ENCODE measurements at places on chromosomes 7 and 10. TPM values are rescaled to one million over a fixed set of nuclear protein-coding genes. Genes with fewer than 3 reads are reported as not detected.

DNA sequence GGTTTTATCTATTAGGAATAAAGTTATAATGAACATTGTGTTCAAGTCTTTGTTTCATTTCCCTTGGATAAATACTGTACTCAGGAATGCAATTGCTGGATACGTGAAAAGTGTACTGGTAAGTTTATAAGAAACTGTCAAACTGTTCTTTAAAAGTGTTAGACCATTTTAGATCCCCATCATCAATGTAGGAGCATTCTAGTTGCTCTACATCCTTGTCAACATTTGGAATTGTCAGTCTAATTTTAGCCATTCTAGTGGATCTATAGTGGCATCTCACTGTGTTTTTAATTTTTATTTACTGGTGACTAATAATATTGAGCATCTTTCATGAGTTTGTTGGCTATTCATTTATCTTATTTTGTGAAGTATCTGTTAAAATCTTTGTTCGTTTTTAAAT is 354.0 kb upstream of the NRP1 start:
- no peak for DNase-seq
- no peaks in the 10 kb centered on the region for H3K36me3 ChIP-seq
- no peak overlapping the region for H3K27ac ChIP-seq
- no peak overlapping the region for H3K4me3 ChIP-seq
- no peaks in the 10 kb centered on the region for H3K4me1 ChIP-seq
- H3K27me3 ChIP-seq, result no peaks in the 10 kb centered on the region

DNA sequence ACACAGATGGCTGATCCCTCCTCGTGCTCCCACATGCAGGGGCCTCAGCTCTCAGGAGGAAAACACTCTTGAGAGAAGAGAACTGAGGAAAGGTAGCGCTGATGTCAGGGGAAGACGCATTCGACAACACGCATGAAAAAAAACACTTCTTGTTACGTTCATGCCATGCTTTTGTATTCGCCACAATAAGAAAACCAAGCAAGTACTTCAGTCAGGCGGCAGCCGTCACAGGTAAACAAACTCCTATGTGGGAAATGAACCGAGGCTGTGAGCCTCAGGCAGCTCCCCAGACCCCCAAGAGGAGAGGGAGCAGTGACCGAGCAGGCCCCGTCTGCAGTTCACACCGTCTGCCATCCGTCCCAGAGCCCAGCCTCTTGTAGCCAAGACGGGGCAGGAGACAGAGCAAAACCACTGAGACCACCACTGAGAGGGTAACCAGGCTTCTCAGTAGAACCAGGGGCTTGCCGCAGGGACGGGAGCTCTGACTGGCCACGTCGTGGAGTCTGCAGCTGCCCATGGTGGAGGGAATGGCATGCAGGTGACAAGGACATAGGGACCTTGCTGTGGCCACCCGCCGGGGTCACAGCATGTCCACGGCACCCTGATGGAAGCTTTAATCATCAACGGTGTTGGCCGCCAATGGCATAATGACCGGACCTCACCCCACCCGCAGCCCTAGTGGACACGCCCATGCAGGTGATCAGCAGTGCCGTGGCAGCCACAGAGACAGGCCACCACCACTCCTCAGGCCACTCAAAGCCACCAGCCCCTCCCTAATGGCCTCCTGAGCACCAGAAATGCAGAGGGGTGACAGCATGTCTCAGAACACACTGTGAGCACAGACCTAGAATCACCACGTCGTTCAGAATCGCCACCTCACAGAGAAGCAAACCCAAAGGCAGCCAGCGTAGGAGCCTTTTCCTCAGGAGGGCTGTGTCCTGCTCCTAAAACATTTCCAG is 304.3 kb downstream of the PTPRN2 start:
- DNase-seq, result no peak
- H3K27me3 ChIP-seq, result no peaks in the 10 kb centered on the region
- H3K36me3 ChIP-seq, result no peaks in the 10 kb centered on the region
- no peak overlapping the region for H3K4me3 ChIP-seq

GRCh38 chr7:101470668-101471487 is 108.2 kb downstream of the COL26A1 start:
- H3K27me3 ChIP-seq, result no peaks in the 10 kb centered on the region
- H3K4me3 ChIP-seq, result no peak overlapping the region
- no peak overlapping the region for H3K27ac ChIP-seq
- H3K36me3 ChIP-seq, result no peaks in the 10 kb centered on the region
- H3K4me1 ChIP-seq, result peaks cover 4% of the 10 kb centered on the region

GRCh38 chr7:43700059-43700501 is 29.2 kb downstream of the COA1 start:
- peaks cover 40% of the 10 kb centered on the region for H3K4me1 ChIP-seq
- no peak overlapping the region for H3K27ac ChIP-seq
- H3K36me3 ChIP-seq, result peaks cover 12% of the 10 kb centered on the region
- no peak overlapping the region for H3K4me3 ChIP-seq
- H3K27me3 ChIP-seq, result no peaks in the 10 kb centered on the region

DNA sequence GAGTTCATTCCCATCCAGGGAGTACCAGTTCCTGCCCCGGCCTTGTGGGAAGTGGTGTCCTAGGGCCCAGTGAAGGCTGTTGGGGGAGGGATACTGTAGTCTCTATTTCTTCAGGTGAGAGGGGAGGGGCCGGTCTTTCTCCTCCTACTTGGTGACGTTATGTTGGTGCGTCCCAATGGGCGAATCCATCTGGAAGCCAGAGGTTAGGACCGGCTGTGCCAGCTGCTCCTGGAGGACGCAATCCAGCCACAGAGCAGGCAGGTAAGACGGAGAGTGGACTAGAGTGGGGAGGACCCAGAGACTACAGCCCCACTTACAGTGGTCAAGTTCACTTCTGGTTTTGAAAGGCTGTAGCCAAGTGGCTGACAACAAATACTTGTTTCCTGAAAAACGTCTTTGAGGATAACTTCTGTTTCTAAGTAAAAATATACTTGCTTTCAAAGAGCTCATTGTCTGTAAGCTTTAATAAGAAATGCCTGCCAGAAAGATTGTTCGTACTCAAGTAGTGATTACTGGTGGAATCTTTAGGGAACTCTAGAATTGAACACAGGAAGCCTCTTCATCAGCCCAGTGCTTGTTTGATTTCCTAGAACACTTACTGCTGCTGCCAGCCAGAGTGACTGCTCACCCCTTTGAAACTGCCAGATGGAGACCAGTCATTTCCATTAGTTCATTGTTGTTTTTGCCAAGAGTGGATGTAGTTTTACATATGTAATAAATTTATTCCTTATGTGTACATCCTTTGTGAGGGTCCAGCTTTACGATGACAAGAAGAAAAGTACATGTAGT is 25.4 kb downstream of the RBM33 start:
- peaks cover 51% of the 10 kb centered on the region for H3K4me1 ChIP-seq
- no peak overlapping the region for H3K4me3 ChIP-seq
- H3K36me3 ChIP-seq, result peaks cover 19% of the 10 kb centered on the region
- no peaks in the 10 kb centered on the region for H3K27me3 ChIP-seq

- peaks cover 20% of the 10 kb centered on the region for H3K27me3 ChIP-seq
- H3K36me3 ChIP-seq, result no peaks in the 10 kb centered on the region
- H3K4me3 ChIP-seq, result no peak overlapping the region
- H3K27ac ChIP-seq, result no peak overlapping the region
These were observed 141.4 kb upstream of the PRKCQ start for GRCh38 chr10:6721480-6721879.

NXPH1 gene
- total RNA-seq, result not detected

GRCh38 chr10:80077869-80078447 is 507 bp upstream of the TMEM254 start:
- H3K4me1 ChIP-seq, result peaks cover 30% of the 10 kb centered on the region
- H3K4me3 ChIP-seq, result peak overlapping the region; percentile 98
- no peaks in the 10 kb centered on the region for H3K27me3 ChIP-seq
- peak overlapping the region; percentile 85 for H3K27ac ChIP-seq
- DNase-seq, result no peak

C10orf143 gene
- 3.5 TPM for total RNA-seq

DNA sequence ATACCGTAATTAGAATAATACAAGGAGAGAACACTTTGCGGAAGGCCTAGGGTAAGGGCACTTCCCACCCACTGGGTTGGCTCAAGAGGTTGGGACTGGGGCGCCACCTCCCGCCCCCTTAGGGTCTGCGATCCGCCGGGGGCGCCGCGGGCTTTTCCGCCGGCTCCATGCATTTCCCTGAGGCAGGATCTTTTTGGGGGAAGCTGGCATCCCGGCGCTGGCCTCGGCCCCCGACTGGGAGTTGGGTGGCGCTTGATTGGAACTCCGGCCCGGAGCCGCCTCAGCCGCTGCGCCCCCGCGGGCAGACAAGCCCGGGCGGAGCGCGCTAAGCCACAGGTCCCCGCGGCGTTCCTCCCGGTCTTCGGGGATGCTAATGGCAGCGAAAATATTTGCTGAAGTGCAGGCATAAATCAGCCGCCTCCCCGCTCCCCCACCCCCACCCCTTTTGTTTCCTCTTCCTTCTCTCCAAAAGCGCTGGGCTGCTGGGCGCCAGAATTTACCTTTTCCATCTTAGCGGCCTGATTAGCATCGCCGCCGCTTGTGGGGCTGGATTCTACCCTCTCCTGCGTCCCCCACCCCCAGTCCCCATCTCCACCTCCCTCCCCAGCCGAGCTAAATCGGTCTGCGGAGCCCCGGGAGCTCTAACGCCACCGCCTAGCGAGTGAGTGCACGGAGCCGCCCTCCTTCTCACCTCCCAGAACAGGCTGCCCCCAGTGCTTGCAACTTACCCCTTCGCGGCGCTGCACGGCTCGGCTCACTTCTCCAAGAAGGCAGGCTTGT is 5.1 kb downstream of the UNC5B start:
- H3K27ac ChIP-seq, result no peak overlapping the region
- H3K4me3 ChIP-seq, result peak overlapping the region; percentile 36
- H3K36me3 ChIP-seq, result no peaks in the 10 kb centered on the region
- peak; percentile 28 for DNase-seq
- peaks cover 49% of the 10 kb centered on the region for H3K27me3 ChIP-seq

WNT8B gene
- total RNA-seq, result 0.96 TPM

DNA sequence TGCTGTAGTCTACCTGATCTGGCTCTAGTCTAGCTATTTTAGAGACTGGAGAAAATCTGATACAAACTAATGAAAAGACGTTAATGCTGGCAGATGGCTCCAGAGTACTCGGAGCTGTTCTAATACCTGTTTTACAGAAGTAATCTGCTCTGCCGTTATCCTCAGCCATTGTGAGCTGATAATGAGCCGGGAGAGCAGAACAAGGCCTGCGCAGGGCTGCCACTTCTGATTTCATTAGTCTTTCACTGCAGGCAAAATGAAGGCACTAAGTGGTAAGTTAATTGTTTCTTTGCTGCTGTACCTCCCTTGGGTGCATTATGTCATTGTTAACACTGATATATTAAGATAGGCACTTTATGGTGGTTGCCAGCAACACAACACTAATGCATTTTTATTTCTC is 456.4 kb upstream of the PFKP start:
- DNase-seq, result no peak
- H3K27ac ChIP-seq, result no peak overlapping the region
- no peaks in the 10 kb centered on the region for H3K36me3 ChIP-seq
- no peak overlapping the region for H3K4me3 ChIP-seq
- H3K27me3 ChIP-seq, result no peaks in the 10 kb centered on the region

GRCh38 chr10:97831259-97831658 is 18.4 kb upstream of the GOLGA7B start:
- no peak overlapping the region for H3K4me3 ChIP-seq
- H3K27ac ChIP-seq, result no peak overlapping the region
- H3K4me1 ChIP-seq, result peaks cover 19% of the 10 kb centered on the region
- H3K36me3 ChIP-seq, result peaks cover 4% of the 10 kb centered on the region
- DNase-seq, result no peak

STEAP1 gene
- total RNA-seq, result 3.3 TPM

OR2A5 gene
- not detected for total RNA-seq

- no peaks in the 10 kb centered on the region for H3K36me3 ChIP-seq
- no peak for DNase-seq
- H3K27me3 ChIP-seq, result no peaks in the 10 kb centered on the region
- no peak overlapping the region for H3K27ac ChIP-seq
These were observed 372.4 kb downstream of the SFMBT2 start for GRCh38 chr10:7038416-7038815.

FAM24B gene
- 8.0 TPM for total RNA-seq

RELN gene
- total RNA-seq, result not detected

GRCh38 chr7:67983486-67983885 is 986.9 kb downstream of the TYW1 start:
- DNase-seq, result no peak
- H3K27me3 ChIP-seq, result no peaks in the 10 kb centered on the region
- no peak overlapping the region for H3K27ac ChIP-seq

CCNY gene
- 32.1 TPM for total RNA-seq

DNA sequence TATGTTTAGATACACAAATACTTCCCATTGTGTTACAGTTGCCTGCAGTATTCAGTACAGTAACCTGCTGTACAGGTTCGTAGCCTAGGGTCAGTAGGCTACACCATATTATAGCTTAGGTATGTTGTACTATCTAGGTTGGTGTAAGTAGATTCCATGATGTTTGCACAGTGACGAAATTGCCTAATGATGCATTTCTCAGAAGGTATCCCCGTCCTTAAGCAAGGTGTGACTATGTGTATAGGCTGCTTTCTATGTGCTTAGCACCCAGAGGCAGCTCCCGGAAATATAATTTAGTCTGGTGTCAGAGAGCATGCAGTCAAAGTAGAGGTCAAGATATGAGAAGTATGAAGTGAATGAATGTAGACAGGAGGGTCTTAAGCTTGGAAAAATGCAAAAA is 9.8 kb downstream of the MAPK8 start:
- no peak overlapping the region for H3K4me3 ChIP-seq
- no peaks in the 10 kb centered on the region for H3K27me3 ChIP-seq
- H3K36me3 ChIP-seq, result no peaks in the 10 kb centered on the region
- H3K4me1 ChIP-seq, result peaks cover 18% of the 10 kb centered on the region
- DNase-seq, result no peak
- no peak overlapping the region for H3K27ac ChIP-seq

GRCh38 chr10:89900554-89900953 is 199.2 kb downstream of the KIF20B start:
- no peak overlapping the region for H3K27ac ChIP-seq
- DNase-seq, result no peak

GRCh38 chr10:58817201-58817846 is 304.7 kb downstream of the BICC1 start:
- H3K4me3 ChIP-seq, result no peak overlapping the region
- no peaks in the 10 kb centered on the region for H3K4me1 ChIP-seq
- no peak for DNase-seq
- H3K27me3 ChIP-seq, result no peaks in the 10 kb centered on the region
- no peak overlapping the region for H3K27ac ChIP-seq

- H3K27ac ChIP-seq, result peak overlapping the region; percentile 97
- H3K4me3 ChIP-seq, result peak overlapping the region; percentile 89
- H3K36me3 ChIP-seq, result peaks cover 1% of the 10 kb centered on the region
- DNase-seq, result peak; percentile 37
- peaks cover 29% of the 10 kb centered on the region for H3K4me1 ChIP-seq
These were observed 1.0 kb downstream of the LRCH4 start for GRCh38 chr7:100584683-100585510.

GRCh38 chr7:70657989-70658632 is 473.8 kb upstream of the GALNT17 start:
- DNase-seq, result no peak
- peaks cover 3% of the 10 kb centered on the region for H3K27me3 ChIP-seq
- H3K4me3 ChIP-seq, result no peak overlapping the region
- no peaks in the 10 kb centered on the region for H3K36me3 ChIP-seq
- H3K4me1 ChIP-seq, result peaks cover 10% of the 10 kb centered on the region
